Cardiac septum (tissue), 1 donor: ENCODE measurements at places on chromosomes 2 and 18.
A peak's percentile ranks its signal among the peaks of the same experiment; 100 is the strongest.

- no peak for DNase-seq
These were observed 35.4 kb downstream of the FASTKD2 start for GRCh38 chr2:206800506-206801417.

- peak; percentile 67 for DNase-seq
These were observed 115.1 kb downstream of the CYP26B1 start for GRCh38 chr2:72032481-72033041.

DNA sequence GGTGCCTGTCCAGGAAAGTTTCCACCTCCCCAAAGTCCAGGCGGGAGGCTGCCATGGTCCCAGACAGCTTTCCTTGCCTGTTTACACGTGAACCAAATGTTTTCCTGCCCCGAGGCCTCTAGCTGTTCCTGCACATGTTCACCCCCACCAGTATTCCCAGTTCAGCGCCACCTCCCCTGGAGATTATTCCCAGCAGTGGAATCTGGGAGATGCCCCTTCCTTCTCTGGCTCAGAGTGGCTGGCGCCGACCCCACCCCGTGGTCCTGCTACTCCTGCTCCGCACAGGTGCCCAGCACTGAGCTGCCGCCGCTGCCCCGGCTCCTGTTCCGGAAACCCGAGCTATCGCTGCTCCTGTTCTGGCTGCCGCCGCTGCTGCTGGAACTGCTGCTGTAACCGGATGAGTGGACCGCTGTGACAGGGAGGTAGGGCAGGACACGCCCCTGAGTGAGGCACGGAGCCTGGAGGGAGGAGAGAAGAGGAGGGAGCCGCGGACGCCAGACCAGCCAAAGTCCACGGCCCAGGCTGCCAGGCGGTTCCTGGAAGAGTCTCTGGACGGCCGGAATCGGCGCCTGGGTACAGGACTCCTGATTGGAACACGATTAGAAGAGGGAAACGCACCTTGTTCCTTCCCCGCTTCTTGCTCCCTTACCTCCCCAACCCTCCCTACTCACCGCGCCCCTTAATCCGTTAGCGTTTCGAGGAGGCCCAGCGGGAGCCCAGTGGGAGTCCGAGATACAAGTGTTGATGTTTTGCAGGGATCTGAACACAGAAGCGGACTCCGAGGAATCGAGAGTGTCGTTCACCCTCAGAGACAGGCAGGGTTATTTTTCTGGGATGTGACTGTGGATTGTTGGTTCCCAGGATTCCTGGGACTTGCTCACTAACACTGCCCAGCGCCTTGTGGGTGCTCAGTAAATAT lies at the start of gene PDE11A:
PDE11A (minus strand) TSS at position 395 of the 919 bp plus-strand sequence; CDS start at position 55, 340 bp downstream.
- DNase-seq, result peak; percentile 78

GRCh38 chr2:142189501-142189900 lies 58.7 kb upstream of the LRP1B start:
- DNase-seq, result no peak

GRCh38 chr2:96546321-96546720 lies 9.8 kb downstream of the ARID5A start:
- DNase-seq, result no peak

- no peak for DNase-seq
These were observed 27.6 kb downstream of the RNU4ATAC start for GRCh38 chr2:121558329-121558728.

- no peak for DNase-seq
These were observed 11.0 kb upstream of the CATIP start for GRCh38 chr2:218345491-218346236.

GRCh38 chr2:34419856-34420255 lies 820.8 kb upstream of the FAM98A start:
- no peak for DNase-seq

GRCh38 chr18:31723639-31723989 lies 37.1 kb downstream of the SLC25A52 start:
- no peak for DNase-seq

DNA sequence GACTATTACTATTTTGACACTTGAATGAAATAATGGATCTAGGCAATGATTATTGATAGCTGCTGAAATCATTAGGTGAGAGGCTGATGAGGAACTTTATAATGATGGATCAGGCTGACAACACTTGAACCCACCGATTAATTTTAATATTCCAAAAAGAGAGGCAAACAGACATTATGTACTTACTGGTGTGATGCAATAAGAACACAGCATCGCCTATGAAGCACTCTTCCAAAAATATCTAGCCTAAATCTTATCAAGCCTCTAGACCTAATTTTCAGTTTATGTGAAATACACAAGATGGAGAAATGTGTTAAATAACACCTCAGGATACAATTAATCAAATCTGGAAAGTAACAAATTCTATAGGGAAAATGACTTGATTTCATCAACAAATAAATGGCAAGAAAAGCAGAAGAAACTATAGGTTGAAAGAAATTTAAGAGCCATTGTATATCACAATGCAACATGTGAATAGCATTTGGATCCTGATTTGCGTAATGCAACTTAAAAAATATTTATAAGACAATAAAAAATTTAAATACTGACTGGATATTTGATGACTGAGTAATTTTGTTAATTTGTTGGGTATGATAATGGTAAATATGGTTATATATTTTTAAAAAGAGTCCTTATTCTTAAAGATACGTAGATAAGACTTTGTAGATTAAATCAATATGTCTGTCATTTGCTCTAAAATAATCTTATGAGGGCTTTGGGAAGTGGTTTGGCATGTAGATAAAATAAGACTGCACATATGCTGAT lies 17.2 kb upstream of the SSB start:
- DNase-seq, result no peak

DNA sequence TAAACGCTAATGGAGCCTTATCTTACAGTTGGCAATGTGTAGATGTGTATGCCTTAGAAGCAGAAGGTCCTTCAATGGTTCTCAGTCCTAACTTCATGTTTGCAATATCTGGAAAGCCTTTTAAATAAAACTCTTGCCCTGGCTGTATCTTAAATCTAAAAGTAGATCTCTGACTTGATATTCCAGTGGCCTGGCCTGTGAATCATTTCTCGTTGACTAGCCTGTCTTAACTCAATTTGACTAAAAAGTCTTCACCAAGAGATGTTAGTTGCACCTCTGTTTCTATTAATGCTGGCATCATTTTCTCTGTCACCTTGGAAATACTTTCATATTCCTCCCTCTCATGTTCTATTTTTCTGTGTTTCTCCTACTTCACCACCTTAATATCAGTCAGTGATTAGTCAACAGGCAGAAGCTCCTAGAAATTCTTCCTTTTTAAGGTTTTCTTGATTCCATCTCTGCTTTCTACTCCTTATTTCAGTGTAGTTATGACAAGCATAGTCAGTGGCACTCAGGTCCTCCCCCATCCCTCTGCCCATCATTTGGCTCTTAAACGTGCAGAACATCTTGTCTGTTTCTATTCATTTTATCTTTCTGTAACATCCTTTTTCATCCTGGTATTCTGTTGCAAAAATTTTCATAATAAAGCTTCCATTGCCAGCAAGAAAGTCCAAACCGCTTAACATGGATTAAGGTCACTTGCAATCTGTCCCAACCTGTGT lies 4.3 kb downstream of the ITGAV start:
- DNase-seq, result no peak
